Stimulated activated CD4-positive, alpha-beta T cell treated with anti-CD3 and anti-CD28 coated beads, TNF-alpha, amount 100 ng/mL, for 4 hours (primary cell): ENCODE measurements at places on chromosomes 1 and 21.

GRCh38 chr1:27547220-27548116 is 56.5 kb downstream of the AHDC1 start:
- DNase-seq: no peak

GRCh38 chr1:226625326-226625725 is 76.8 kb downstream of the STUM start:
- no peak for DNase-seq

DNA sequence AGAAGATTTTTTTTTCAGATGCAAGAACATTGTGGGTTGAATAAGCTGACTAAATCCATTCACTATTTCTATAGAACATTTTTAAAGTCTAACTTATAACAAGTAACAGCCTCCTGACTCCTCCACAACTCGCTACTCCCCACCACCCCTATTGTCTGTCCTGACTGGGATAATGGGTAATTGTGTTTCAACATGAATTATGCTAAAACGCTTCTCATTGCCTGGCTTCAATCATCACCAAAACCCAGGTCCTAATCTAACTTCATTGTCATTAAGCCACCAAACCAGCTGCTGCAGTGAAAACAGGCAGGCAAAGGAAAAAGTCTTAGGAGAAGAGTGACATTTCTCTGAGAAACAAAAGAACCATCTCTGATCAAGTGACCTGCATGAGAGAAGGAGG is 30.0 kb downstream of the TNR start:
- no peak for DNase-seq

DNA sequence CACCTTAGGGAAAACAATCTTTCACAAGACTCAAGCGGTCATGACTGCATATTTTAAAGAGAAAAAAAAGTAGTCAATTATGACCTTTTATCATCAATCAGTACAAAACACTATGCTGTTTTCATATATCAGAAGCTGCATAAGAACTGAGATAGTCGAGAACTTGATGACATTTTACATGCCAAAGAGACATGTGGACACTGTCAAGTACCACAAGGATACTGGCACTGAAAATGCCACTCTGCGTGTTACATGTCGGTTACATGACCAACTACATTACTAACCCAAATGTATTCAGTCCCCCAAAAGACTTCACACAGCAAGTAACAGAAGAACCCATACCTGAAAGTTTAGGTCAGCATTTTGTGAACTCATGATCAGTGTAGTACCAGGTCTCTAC is 975.0 kb upstream of the ADGRL4 start:
- DNase-seq: no peak

- DNase-seq: no peak
Observed at GRCh38 chr1:184114818-184115398, 63.4 kb downstream of the TSEN15 start.

DNA sequence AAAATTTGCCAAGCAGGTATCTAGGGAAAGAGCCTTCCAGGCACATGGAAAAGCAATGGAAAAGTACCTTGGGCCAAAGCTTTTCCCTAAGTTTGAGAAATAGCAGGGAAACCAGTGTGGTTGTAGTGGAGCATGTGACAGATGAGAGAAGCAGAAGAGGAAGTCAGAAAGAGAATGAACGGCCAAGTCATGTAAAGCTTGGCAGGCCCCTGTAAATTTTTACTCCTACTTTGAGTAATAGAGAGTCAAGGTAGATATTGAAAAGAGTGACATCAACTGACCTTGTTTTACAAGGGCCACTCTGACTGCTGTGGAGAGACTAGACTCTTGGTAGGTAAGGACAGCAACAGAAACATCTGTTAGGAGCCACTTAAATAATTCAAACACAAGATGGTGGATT is 180.9 kb upstream of the PRMT6 start:
- no peak for DNase-seq

- no peak for DNase-seq
Observed at GRCh38 chr1:234686035-234686434, 76.1 kb upstream of the IRF2BP2 start.
